ENCODE measurements at places on chromosomes 12 and 14.

DNA sequence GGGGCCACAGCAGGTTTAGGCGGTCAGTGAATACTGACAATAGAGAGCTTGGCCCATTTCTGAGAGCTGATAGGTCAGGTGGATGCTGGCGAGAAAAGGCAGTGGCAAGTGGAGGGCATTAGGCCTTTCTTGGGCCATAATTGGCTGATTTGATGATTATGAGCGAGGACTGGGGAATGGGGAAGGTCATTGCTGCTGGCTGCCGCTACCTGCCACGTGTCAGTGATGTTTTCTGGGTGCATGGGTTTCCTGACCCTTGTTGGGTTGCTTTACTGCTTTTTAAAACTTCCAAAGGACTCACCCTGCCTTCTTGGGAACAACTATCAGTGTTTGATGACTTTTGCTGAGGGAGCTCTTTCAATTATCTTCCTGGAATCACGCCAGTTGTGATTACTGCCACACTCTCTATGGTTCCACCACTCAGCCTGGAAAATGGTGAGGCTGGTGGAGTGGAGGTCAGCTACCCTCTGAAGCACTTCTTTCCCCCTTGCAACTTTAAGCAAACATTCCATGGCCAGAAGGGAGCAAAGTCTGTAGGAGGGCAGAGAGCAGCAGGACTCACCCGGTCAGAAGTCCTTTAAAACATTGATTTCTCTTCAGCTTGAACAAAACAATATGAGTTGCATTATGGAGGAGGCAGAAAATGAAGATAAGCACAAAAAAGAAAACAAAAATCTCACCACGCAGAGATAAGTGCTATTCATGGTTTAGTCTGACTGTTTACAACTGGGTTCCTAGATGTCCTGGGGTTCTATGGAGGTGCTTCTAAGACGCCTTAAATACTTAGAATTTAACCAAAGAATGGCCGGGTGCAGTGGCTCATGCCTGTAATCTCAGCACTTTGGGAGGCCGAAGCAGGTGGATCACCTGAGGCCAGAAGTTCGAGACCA, 12.1 kb upstream of the SLC10A1 start:
- DNase-seq = no peak

DNA sequence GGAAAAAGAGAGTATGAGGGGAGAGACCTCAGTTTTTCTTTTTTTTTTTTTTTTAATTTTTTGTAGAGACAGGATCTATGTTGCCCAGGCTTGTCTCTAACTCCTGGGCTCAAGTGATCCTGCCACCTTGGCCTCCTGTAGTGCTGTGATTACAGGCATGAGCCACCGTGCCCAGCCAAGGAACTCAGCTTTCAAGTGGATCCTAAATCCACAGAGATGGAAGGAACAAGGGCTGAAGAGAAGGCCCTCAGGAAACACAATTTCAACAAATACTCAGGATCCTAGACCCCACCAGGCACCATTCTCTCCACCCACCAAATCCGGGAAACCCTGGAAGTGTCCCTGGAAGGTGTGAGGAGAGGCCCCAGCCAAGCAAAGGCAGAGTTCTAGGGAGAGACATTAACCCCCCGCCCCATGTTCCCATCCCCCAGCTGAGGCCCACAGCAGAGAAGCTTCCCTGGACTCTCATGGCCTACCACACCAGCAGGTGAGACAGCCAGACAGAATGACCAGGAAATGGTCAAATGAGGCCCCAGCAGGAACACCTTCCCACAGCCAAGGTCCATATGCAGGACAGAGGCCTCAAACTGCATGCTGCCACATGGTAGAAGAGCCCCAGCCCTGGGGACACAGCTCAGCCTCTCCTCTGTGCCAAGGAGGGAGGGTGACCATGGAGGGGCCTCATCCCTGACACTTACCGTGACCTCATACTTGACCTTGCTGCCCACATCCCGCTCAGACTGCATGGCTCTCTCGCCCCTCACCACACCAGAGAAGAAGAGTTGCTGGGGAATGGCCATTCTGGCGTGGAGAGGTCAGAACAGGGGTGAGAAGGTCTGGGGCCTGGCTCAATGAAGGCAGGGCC, 14.1 kb downstream of the ITGA7 start:
- no peak for DNase-seq

GRCh38 chr12:22410486-22410885, 76.0 kb upstream of the ST8SIA1 start:
- no peak for DNase-seq

- no peak for DNase-seq
These were observed 220.9 kb downstream of the PHETA1 start for GRCh38 chr12:111148005-111148404.

GRCh38 chr12:103386451-103386850, 109.3 kb downstream of the C12orf42 start:
- no peak for DNase-seq

- no peak for DNase-seq
These were observed 52.5 kb downstream of the KIAA0586 start for GRCh38 chr14:58479975-58480374.

DNA sequence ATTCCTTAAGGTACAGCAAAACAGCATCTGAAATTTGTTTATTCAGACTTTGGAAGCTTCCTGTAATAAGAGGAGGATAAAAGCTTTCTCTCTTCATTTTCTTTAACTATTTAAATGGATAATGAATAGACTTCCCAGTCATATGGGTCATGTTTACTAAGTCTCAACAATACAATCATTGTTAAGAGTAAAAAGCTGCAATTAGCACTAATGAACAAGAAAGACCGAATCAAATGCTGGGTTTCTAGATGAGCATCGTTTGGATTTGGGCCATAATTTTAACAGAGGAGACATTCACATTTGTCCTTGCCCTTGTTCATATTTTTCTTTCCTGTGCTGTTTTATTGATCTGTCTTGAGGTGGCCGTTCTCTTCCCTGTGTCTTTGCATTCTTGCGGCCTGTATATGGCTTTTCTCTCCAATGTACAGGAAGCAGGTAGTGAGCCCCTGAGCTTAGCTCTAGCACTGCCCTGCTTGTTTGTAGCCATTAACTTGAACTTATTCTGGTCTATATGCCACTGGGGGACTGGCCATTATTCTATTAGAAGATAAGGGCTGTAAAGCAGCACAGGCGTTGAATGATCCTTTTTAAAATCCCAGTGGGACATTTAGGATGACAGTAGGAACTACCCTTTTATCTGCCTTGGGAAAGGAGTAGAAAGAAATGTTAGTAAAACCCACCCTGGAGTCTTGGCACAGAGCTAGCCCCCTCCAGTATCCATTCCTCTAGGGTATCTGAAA, 34.6 kb downstream of the ABHD12B start:
- DNase-seq = no peak

All from lower lobe of right lung (tissue), 2 donors.